ENCODE measurements at places on chromosomes 6 and 20.

DNA sequence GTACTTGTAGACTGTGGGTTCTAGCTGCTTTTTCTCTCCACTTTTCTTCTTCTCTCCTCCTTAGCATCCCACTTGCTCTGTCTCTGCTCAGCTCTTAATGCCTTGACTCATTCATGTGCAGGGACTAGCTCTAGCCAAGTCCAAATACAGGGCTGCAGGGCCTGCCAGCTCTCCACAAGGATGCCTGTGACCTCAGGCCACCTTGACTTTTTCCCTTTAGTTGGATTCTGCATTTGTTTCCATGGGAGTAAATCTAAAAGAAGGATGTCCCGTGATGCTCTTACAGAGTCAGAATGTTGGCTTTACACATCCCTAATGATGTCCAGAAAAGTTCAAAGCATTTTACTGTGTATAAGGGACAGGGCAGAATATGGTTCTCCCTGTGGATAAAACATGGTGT is 101.8 kb upstream of the PREP start:
- H3K36me3 ChIP-seq = no peaks in the 10 kb centered on the region
- H3K4me1 ChIP-seq = peaks cover 9% of the 10 kb centered on the region
- peaks cover 3% of the 10 kb centered on the region for H3K27me3 ChIP-seq

DNA sequence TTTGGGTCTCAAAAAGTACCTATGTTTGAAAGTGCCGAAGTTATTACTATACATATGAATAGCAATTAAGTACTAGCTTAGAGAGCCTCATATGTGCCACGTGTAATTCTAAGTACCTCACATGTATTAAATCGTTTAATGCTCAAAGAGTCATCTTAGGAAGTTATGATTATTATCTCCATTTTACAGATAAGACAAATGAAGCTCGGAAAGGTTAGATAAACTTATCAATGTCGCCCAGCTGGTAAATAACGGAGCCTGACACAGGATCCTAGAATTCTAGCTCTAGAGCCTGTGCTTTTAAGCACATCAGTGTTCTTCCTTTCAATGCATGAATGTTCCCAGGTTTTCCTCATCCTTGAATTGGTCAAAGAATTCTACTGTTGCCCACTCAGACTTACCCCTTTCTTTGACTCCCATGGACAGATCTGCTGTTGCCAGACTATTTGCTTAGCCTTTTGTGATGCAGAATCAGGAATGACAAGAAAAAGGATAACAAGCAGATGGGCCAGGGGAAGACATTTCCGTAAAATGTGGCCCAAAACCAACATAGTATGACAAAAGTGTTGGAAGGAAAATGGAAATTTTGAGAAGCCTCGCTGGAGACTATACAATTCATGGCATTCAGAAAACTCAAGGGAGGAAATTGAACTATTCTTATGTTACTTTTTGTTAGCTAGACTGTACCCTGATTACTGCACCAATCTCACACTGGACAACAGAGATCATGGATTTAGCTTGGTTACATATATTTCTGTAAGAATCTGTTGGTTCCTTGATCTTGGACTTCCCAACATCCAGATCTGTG is 237.1 kb upstream of the CITED2 start:
- H3K36me3 ChIP-seq = no peaks in the 10 kb centered on the region
- H3K4me3 ChIP-seq = no peak overlapping the region
- DNase-seq = no peak
- H3K27ac ChIP-seq = no peak overlapping the region

- H3K4me1 ChIP-seq = no peaks in the 10 kb centered on the region
- H3K36me3 ChIP-seq = no peaks in the 10 kb centered on the region
- DNase-seq = no peak
- H3K27ac ChIP-seq = no peak overlapping the region
- H3K27me3 ChIP-seq = peaks cover 39% of the 10 kb centered on the region
Measured at GRCh38 chr6:27742833-27743573, 169.2 kb downstream of the OR2B2 start.

- H3K27me3 ChIP-seq = peaks cover 9% of the 10 kb centered on the region
- H3K36me3 ChIP-seq = no peaks in the 10 kb centered on the region
- DNase-seq = no peak
- H3K27ac ChIP-seq = peak overlapping the region; percentile 55
- H3K4me3 ChIP-seq = no peak overlapping the region
Measured at GRCh38 chr20:3461211-3461771, 9.5 kb upstream of the ATRN start.

DNA sequence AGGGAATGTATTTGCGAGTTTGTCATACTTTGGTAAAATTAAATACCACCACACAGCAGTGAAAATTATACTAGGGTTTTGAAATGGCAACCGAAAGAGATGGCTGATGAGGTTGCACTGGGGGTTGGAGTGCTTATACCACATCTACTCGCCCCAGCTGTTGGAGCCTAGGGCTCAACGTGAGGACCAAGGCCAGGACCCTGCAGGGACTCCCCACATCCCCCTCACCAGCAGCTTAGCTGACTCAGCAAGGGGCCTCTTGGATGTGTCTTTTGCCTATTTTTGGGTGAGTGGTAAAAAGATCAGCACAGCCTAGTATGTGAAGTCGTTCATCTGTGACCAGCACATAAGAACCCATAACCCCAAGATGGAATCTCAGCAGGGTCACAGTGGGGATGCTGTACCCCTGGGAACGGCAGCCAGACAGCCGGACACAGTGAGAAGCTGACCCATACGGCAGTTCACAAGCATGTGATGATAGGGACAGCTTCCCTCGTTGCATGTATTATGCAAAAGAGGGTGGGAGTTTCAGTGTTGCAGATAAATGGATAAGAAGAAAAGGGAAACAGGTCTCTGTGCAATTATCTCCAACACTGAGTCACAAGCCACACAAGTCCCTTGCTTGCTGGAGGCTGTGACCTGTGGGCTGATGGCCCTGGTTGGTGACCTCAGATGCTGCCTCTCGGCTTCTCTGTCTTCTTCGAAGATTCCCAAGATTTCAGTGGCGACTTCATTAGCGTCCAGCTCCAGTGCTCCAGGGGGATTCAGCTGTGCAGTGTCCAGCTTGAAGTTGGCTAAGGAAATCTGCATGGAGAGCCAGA is 20.9 kb upstream of the SPO11 start:
- H3K27me3 ChIP-seq = peaks cover 19% of the 10 kb centered on the region
- no peaks in the 10 kb centered on the region for H3K36me3 ChIP-seq
- no peaks in the 10 kb centered on the region for H3K4me1 ChIP-seq
- no peak for DNase-seq

DNA sequence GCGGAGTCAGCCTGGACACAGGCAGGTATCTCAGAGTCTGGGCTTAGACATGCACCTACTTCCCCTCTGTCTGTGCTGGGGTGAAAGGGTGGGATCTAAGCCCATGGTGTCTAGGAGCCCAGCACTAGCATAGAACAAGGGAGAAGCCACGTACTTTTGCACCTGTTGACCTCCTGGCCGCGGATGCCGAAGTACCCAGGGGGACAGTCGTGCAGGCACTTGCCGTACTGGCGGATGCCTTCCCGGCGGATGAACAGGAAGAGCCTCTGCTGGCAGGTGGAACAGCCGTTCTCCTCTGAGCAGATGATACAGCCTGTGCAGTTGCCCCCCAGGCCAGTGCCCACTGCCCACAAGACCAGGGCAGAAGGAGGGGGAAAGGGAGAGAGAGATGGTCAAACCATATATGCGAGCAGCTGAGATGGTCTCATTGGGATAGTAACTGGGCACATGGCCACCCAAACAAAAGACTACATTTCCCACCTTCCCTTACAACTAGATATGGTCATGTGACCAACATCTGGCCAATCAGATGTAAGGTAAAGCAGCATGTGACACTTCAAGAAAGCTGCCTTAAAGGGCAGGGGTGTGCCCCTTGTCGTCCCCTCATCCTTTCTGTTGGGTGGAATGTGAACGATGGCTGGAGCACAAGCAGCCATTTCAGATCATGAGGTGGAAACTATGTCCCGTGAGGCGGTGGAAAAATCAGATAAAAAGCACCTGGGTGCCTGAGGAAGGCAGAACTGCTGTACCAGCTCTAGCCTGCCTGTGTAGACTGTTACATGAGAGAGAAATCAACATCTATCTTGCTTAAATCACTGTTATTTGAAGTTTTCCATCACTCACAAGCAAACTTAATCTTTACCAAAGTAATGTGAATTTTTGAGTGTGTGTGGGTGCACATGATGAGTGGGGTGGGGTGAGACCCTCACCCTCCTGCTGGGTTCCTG is 34.0 kb downstream of the RSPO4 start:
- H3K36me3 ChIP-seq = no peaks in the 10 kb centered on the region
- no peak overlapping the region for H3K4me3 ChIP-seq
- no peak overlapping the region for H3K27ac ChIP-seq

DNA sequence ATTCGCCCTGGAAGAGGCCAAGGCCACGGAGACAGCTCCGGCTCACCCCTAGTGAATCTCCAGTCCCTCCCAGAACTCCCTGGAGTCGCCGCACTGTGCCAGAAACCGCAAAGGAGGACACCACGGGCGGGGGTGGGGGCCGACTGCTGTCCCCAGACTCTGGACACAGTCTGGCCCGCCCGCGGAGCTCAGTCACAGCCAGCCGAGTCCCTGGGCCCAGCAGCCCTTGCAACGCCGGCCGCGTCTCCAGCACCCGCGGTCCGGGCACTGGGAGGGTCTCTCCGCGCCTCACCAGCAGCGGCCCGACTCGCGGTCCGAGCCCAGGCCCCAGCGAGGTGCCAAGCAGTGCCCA is 518 bp downstream of the PEX6 start:
- no peaks in the 10 kb centered on the region for H3K27me3 ChIP-seq
- H3K27ac ChIP-seq = peak overlapping the region; percentile 63
- H3K36me3 ChIP-seq = peaks cover 5% of the 10 kb centered on the region
- peak overlapping the region; percentile 86 for H3K4me3 ChIP-seq
- H3K4me1 ChIP-seq = peaks cover 25% of the 10 kb centered on the region

DNA sequence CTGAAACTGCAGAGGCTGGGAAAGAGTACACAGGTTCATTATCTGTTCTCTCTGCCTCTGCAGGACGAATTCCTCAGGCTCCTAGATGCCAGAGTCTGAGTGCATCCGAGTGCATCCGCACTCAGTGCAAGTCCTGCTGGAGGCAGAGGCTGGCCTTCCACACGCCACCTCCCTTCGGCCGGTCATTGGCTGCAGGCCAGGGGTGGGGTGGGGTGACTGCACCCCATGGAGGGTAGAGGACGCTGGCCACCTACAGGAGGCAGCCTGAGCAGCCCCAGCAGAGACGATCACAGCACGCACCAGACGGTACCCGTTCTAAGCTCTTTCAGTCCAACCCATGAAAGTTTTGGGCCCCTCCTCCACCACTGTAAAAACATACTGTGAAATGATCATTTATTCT is 11.7 kb downstream of the SFT2D1 start:
- peak overlapping the region; percentile 12 for H3K27ac ChIP-seq
- peak overlapping the region; percentile 25 for H3K4me3 ChIP-seq
- no peaks in the 10 kb centered on the region for H3K27me3 ChIP-seq
- peaks cover 23% of the 10 kb centered on the region for H3K4me1 ChIP-seq

DNA sequence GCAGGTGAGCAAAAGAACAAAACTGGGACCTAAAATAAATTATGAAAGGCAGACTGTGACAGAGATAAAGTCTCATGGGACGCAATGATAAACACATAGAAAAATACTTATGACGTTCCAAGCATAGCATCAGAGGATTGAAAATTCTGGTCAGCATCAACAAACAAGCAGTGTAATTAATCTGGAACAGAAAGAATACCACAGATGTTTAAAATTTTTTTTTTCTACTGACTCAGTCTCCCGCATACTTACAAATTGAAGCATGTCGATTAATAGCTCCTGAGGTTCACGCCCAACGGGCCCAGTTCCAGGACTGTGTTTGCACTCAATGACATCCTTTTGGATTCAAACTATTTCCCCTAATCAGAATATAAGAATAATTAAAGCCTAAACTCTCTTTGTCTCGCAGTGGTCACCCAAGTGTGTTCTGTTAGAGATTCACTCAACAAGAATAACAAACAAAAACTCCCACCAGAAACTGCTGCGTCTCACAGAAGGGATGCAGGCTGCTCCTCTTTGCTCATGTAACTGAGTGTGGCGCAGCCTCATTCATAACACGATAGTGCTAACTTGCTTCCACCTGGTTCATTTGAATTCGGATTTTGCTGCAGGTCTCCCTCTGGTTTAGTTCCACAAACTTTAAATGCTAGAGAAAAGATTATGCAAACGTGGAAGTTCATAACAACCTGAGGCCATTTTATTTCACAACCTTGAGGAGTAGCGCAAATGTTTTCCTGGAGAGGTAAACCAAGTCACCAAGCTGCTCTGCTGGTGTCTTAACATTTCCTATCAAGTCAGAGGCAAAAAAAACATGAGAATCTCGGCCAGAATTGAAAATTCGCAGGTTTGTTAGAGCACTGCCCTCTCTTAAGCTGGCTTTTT is 69.0 kb upstream of the CITED2 start:
- H3K36me3 ChIP-seq = no peaks in the 10 kb centered on the region
- DNase-seq = no peak
- no peak overlapping the region for H3K27ac ChIP-seq
- no peaks in the 10 kb centered on the region for H3K27me3 ChIP-seq
- H3K4me3 ChIP-seq = no peak overlapping the region
- H3K4me1 ChIP-seq = no peaks in the 10 kb centered on the region

- peaks cover 24% of the 10 kb centered on the region for H3K4me1 ChIP-seq
- DNase-seq = no peak
- peak overlapping the region; percentile 92 for H3K4me3 ChIP-seq
- peak overlapping the region; percentile 96 for H3K27ac ChIP-seq
- no peaks in the 10 kb centered on the region for H3K36me3 ChIP-seq
Measured at GRCh38 chr6:149567194-149567586, 1.0 kb downstream of the GINM1 start.

DNA sequence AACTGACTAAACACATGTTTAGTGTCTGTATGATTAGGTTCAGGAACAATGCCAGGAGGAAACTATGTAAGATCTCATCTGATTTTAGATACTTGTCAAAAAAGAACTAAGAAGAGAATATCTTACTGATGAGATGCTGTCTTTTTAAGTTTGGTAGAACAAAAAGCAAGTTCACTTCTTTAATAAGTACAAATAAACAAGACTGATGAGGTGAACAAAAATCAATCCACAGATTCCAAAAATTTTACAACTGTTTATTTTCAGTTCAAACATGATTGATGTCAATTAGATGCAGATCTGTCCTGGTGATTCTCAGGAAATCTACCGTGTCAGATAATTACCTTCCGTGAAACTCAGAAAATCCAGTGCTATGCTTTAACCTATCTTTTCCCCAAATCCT is 24.9 kb downstream of the EPHA7 start:
- peaks cover 62% of the 10 kb centered on the region for H3K4me1 ChIP-seq
- no peak for DNase-seq
- H3K27me3 ChIP-seq = no peaks in the 10 kb centered on the region
- H3K4me3 ChIP-seq = peak overlapping the region; percentile 37
- peak overlapping the region; percentile 15 for H3K27ac ChIP-seq
- H3K36me3 ChIP-seq = peaks cover 2% of the 10 kb centered on the region

DNA sequence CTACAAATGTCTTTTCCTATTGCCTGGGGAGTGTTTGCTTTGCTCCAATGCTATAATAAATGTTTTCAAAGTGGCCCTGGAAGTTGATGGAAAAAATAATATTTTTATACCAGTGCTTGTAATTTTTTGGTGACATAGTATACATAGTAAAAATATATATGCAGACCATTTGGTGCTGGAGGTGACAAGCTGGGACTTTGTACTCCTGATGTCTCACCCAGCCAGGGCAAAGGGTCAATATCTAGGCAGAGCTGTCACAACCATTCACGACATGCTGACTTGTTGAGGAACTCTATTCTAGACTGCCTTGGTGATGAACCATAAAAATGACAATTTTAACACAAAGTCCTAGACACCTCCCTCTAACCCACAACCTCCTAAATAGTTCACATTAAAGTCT is 203.0 kb downstream of the PLCB1 start:
- DNase-seq = no peak
- no peaks in the 10 kb centered on the region for H3K27me3 ChIP-seq
- no peak overlapping the region for H3K27ac ChIP-seq
- H3K4me1 ChIP-seq = peaks cover 26% of the 10 kb centered on the region

- H3K36me3 ChIP-seq = no peaks in the 10 kb centered on the region
- no peak for DNase-seq
Measured at GRCh38 chr20:25148181-25148981, 47.1 kb upstream of the ENTPD6 start.

Data from chondrocyte (in vitro differentiated cells).